GM03348 (cell line): ENCODE measurements at places on chromosomes 6 and 20.

GRCh38 chr6:158760618-158761250 is 58.4 kb downstream of the EZR start:
- no peak for DNase-seq

DNA sequence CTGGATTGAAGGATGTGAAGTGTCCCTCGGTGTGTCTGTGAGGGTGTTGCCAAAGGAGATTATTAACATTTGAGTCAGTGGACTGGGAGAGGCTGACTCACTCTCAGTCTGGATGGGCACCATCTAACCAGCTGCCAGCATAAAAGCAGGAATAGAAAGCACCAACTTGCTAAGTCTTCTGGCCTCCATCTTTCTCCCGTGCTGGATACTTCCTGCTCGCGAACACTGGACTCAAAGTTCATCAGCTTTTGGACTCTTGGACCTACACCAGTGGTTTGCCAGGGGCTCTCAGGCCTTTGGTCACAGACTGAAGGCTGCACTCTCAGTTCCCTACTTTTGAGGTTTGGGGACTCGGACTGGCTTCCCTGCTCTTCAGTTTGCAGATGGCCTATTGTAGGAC is 220.3 kb upstream of the LRFN2 start:
- no peak for DNase-seq

GRCh38 chr6:106972500-106972899 is 2.0 kb downstream of the CD24 start:
- no peak for DNase-seq

GRCh38 chr6:154754152-154754551 is 20.9 kb downstream of the SCAF8 start:
- DNase-seq = peak; percentile 11

DNA sequence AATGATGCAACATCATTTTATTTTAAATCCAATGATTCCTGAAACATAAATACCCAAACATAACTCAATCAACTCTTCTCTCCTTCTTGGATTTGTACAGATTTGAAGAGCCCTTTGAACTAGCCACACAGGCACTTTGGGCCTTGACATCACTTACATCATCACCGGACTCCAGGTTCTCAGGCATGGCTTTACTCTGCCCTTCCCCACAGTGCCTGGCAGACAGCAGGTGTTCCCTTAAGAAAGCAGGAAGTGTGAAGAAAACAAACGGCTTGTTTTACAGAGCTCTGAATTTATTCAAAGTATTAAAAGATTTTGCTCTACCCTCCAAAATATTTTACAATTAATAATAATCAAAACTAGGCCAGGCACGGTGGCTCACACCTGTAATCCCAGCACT is 54.8 kb upstream of the GCM1 start:
- no peak for DNase-seq

GRCh38 chr6:155687645-155688044 is 232.0 kb upstream of the NOX3 start:
- no peak for DNase-seq

DNA sequence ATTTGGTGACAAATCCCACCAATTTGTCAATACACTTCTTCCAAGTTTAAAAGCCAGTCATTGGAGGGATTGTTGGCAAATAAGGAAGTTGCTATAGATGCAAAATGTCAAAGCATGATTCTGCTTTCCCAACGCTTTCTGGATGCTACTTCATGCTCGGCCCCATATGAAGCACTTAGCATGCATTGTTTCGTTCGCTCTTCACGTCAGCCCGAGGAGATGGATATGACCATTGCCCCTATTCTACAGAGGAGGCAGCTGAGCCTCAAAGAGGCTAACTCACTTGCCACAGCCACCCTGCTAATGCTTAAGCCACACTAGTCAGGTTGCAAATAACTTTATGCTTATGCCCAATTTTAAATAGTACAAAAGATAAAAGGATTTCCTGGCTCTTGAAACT is 2.8 kb upstream of the NXT1 start:
- DNase-seq = no peak

DNA sequence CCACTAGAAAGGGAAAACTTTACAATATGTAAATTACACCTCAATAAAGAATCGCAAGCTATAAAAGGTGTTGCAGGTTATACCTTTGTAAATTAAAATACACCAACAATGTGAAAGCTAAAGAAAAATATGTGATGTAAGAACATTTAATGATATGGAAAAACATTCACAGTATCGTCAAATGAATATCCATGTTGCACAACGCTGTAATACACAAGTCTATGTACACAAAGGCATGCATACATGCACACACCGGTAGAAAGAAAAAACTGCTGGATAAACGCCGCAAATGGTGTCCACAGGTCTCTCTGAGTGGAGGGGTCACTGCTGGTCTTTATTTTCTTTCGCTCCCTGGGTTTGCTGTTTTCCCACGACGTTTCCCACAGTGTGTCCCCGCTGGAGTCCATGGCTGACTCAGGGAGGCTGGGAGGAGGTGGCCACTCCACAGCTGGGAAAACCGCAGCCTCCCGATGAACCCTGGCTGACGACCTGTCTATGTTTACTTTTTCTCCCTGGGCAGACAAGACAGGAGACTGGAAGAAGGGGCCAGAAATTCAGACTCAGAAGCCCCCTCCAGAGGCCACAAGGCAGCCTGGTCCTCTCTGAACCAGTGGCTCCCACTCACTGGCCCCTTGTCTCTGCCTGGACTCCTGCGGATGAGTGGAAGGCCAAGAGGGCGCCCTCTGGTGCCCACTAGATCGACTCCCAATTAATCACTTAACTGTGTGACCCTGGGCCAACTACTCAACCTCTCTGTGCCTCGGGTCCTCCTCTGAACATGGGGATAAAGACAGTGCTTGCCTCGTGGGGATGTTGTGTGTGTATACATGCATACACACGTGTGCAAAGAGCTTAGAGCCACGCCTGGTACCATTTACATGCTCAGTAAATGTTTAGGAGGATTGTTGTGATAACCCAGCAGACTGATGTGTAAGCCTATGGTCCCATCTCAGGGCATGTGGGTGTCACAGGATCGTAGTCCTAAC is 12.8 kb upstream of the BPI start:
- DNase-seq = peak; percentile 68

DNA sequence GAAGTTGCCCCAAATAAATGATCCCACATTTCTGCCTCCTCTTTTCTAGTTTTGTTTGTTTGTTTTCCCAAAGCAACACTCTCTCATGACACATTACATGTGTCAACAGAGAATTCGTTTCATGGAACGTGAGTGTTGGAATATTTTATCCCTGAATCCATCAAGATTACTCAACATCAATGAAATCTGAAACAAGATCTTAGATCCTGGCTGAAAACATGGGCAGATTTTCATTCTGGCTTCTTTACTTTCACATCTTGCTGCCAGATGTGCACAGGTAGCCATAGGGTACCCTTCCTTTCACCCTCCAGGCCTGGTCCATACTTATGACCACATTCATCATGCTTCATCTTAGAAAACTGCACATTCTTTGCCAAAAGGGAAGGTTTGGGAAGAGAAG is 347.0 kb downstream of the DOK5 start:
- DNase-seq = no peak

DNA sequence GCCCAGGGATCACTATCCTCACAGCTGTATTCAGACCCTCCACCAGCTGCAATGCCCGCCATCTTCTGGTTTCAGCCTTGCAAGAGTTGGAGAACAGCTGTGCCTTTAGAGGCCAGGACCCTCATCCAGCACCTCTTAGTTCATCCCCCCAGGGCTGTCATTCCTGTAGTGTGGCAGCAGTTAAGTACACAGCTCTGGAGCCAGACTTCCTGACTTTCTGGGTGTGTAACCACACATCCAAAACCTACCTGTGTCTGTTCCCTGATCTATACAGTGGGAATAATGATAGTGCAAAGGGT is 452 bp upstream of the TREM2 start:
- DNase-seq = no peak

DNA sequence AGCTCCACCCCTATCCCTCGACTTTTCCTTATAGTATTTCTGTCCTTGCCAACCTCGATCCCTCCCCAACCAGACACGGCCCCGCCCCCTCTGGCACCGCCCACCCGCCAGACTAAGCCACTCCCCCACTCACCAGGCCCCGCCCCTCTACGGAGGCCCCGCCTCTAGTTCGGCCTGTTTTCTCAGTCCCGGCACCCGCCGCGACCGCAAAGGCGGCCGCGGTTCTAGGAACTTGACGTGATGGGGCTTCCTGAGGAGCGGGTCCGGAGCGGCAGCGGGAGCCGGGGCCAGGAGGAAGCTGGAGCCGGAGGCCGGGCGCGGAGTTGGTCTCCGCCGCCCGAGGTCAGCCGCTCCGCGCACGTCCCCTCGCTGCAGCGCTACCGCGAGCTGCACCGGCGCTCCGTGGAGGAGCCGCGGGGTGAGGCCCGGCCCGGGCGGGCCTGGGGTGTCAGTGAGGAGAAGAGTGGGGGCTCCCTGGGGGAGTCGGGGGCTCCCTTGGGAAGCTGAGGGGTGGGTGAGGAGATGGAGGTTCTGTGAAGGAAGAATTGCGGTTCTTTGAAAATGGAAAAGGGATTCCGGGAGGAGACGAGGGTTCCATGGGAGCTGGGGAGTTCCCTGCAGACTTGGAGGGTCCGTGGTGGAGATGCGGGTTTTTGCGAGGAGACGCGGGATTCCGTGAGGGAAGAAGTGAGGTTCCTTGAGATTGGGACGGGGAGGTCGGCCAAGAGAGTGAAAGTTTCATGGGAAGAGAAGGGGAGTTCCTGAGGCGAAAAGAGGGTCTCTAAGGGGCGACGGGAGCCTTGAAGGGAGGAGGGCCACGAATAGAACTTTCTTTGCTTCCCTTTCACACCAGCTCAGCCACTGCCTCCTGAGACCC is at the start of gene ACSS2:
Gene ACSS2 (plus strand): TSS at position 207 of the 877 bp plus-strand sequence. CDS start 34 bp downstream, at position 241.
- peak; percentile 98 for DNase-seq

GRCh38 chr6:26215585-26216358 is 128.5 kb downstream of the HFE start:
- DNase-seq = no peak

DNA sequence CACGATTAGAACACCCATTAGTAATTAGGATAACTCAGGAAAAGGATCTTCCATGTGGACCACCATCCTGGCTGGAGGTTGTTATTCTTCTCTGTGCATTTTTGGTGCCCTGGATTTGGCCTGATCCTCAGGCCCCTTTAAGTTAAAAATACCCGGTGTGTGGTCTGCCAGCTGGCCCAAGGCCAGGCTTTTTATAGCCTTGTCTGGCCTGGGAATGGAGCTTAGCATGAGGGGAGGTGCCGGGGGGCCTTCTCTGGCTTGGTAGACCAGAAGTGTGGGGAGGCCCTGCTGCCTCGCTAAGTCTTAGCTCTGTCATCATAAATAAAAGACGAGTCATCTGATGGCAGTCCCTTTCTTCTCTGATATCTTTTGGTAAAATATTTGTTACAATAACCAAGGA is 71.4 kb downstream of the ARID1B start:
- DNase-seq = no peak

DNA sequence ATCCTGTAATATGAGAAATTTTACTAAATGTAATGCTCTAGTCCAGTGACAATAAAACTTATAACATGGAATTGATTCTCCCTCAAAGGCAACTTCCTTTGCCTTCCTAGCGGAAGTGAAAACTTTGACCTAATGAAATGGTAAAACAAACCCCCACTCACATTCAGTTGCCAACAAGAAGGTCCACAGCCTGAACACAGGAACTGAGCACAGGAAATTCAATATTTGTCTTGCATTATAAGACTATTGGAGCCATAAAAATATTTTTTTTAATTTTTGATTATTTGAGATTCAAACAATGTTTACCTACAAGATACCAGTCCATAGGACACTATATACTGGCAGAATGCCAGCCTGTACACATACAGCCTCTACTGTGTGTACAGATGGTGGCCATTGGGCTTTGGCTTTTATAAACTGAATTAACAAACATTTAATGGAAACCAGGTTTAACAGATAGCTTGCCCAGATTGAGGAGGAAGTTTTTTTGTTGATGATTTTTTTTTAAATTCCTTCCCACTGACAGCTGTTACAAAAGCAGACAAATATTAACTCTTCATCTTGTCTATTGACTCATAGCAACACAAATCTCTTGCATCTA is 481.5 kb upstream of the JAG1 start:
- no peak for DNase-seq

DNA sequence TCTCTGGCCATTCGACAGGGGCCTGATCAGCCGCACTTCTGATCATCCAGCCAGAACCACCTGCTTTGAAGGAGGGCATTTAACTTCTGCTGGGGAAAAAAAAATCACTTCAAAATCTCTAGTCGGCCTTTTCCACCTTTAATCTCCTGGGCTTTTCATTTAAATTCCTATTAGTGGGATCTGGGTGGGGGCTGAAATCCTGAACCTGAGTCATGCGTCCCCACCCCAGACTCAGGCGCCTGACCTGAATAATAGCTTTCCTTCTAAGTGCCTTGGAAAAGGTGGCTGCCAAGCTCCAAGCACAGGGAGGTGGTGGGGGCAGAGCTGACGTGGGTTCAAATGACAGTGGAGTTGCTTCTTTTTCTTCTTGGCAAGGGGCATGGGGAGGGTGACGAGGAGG is 246.0 kb upstream of the EXOC2 start:
- no peak for DNase-seq

DNA sequence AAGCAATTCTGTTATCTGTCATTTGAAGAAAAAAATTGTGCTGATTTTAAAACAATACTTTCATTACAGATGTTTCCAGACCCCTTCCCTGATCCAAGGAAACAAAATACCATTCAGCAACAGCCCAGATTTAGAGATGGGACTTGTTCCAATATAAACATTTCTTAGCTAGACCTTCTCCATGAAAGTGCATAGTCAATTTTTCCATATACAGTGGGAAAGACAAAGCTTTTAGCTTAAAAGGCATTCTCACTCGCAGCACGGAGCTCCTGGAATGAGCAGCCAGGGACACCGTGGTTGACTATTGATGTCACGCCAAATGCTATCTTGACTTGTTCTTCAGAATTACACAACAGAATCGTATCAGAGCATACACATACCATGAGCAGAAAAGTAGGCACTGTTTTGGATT is 21.5 kb downstream of the LAMA4 start:
- DNase-seq = no peak

DNA sequence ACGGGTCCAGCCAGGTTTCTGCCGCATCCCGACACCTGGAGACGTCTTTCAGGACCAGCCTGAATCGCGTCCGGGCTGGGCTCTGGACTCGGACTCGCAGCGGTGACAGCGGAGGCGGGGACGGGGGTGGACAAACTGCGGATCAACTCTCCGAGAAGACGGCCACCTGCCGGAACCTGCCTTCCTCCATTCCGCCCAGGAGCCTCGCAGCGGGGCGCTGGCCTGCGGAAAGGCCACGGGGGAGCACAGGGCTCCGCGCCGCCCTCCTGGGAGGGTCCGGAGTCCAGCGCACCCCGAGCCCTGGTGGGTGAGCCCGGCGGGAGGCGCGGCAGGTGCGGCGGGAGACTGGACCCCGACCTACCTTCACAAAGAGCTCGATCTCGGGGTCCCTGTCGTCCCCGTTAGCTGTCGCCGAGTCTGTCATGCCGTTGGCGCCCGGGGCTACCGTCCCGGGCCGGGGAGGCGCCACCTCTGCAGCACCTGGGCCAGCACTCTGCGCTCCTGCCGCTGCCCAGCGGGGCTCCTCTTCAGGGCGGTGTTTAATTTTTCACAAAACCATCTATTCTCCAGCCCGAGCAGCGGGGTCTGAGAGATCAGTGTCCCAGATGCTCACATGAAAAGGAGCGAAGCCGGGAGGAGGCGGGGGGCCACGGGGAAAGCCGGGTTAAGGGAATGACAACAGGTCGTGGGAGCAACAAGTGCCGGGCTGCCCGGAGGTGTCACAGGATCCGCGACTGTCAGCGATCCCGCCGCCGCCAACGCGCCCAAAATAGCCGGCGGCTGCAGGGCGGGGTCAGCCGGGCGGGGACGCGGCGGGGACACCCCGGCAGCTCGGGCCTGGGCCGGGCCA is at the start of gene CLIC5:
Gene CLIC5 (minus strand): TSS at position 742 of the 850 bp plus-strand sequence. CDS start 318 bp downstream, at position 424.
- peak; percentile 18 for DNase-seq
